ENCODE measurements at places on chromosomes 6 and 20.

DNA sequence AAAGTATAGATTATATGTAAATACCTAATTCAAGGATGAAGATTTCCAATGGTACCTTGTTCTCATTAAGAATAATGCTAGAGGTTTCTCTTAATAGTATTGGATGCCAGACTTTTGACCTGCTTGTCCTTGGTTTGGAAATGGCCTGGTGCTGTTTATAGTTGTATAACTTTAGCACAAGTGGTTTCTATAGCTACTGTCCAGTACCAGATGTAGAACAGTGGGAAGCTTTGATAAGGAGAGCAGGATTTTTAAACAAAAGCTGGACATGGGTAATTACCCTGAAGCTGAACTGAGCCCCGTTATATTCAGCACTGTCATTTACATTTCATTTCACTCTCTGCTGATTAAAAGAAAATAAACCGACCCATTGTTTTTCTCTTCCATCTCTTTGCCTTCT lies 43.7 kb downstream of the TRMT11 start:
- peak; percentile 6 for DNase-seq

DNA sequence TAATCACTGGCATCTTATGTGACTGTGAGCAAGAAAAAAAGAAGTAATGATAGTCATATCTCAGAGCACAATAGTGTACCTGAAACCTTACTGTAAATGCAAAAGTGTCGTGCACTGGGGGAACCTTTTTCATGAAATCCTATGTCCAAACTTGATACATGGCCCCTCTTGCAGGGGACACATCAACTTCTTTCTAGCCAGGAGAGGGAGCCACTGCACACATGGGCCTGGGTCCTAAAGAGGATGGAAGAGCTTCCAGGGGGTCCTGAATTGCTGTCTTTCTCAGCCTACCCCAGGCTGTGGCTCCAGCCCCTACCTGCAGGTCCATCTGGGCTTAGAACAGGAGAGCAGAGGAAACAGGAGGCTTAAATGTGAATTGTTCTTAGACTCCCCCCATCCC lies 165.7 kb downstream of the SOD2 start:
- DNase-seq: no peak

DNA sequence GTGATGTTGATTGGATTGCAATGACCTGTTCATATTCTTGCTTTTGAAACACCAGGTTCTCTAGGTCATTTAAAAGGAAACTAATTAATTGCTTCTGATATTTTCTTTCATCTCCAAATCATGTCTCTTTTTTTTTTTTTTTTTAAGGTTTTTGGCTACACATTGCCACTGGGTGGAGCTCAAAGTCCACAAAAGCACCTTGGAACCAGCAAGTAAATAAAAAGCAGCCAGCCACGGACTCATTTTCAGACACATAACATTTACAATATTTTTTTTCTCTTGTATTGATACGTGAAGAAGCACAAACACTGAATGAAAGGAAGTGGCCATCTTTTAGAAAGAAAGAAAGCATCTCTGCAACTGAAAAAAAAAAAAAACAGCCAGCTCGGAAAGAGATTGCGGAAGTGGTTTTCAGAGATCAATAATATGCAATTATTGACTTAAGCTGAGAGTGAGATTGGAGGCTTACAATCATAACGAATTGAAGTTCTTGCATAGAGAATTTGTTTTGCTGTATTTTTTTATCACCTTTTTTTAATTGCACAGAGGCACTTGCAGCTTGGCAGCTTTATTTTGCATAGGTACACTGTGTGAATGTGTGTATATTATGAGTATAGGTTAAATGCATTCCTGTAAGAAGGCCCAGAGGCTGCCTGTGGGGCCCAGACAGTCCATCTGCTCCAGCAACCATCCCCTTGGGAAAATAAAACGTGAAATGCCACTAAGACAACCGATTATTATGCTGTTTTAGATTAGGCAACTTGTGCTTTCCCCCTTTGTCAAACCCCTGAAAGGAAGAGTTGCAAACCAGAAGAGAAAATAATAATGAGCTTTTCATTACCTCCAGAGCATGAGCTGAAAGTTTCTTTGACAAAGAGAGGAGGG lies 28.2 kb downstream of the CGA start:
- peak; percentile 87 for DNase-seq

- no peak for DNase-seq
Observed at GRCh38 chr20:17872434-17872833, 96.2 kb downstream of the SNX5 start.

- no peak for DNase-seq
Observed at GRCh38 chr6:53330137-53330536, 18.6 kb downstream of the ELOVL5 start.

GRCh38 chr20:16661756-16662155 lies 68.1 kb upstream of the SNRPB2 start:
- no peak for DNase-seq

DNA sequence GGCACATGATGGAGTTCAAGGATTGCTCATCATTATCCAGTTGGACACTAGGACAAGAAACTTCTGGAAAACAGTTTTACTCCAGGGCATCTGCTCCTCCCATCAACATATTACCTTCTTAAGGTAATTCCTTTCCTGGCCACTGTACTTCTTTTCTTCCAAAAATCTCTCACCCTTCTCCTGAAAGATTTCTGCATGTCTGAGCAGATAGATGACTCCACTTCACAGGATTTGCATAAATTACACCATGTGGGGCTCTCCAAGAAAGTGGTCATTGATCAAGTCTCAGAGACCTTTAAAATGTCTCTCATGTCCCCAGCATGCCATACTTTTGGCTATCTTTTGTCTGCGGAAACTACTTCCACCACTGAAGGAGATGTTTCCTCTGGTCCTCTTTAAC lies 103.2 kb upstream of the TNFAIP3 start:
- DNase-seq: no peak

DNA sequence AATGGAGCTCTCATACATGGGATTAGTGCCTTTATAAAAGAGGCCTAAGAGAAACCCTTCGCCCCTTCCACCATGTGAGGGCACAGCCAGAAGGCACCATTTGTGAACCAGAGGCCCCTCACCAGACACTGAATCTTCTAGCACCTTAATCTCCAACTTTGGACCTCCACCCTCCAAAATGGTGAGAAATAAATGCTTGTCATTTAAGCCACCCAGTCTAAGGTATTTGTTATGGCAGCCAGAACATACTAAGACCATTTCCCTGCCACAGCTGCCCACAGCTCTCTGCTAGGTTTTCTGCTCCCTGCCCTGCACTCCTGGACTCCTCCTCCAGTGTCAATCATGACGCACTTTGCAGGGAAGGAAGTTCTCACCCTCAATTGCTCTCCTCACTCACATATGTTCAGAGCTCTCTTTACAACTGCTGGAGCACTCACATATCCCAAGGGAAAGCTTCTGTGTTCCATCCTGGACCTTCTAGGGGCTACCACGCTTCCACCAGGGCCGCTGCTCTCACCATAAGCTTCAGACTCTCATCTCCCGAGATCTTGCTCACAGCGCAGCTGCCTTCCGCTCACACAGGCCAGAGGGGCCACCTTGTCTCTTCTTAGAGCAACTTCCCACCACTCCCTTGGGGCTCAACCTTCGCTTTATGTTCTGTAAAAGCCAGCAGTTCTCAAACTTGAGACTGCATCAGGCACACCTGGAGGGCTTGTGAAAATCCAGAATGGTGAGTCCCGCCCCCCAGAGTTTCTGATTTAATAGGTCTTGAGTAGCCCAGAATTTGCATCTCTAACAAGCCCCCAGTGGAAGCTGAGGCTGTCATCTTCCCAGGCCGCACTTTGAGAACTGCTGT lies 1.6 kb upstream of the LY86 start:
- DNase-seq: no peak

DNA sequence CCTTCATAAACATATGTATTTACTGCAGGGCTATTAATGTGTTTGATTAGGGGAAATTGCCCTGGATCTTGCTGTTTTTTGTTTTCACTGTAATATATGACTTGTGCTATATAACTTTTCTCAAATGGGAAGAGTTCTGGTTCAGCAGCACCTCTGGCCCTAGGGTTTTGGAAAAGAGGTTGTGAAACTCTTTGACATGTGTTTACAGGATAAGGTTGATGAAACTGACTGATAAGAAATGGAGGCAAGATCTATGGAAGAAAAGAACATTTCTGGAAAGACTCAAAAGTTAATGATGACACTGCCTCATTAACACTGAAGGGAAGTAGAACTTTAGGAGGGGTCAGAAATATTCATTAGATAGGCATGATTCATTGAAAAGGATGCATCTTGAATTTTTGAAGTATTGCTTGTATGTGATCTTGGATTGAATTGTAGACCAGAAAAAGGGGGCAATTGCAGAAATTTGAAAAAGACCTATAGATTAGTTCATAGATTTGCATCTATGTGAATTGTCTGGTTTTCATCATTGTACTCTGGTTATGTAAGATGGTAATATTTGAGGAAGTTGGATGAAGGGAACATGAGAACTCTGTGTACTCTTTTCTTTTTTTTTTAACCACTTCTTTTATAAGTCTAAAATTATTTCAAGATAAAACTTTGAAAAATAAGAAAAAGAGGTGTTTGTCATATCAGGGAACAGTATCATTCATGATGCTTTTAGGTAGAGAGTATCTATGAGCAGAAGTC lies 54.0 kb downstream of the UTRN start:
- no peak for DNase-seq

GRCh38 chr6:125983246-125983945 lies 2.9 kb upstream of the TRMT11 start:
- DNase-seq: no peak

DNA sequence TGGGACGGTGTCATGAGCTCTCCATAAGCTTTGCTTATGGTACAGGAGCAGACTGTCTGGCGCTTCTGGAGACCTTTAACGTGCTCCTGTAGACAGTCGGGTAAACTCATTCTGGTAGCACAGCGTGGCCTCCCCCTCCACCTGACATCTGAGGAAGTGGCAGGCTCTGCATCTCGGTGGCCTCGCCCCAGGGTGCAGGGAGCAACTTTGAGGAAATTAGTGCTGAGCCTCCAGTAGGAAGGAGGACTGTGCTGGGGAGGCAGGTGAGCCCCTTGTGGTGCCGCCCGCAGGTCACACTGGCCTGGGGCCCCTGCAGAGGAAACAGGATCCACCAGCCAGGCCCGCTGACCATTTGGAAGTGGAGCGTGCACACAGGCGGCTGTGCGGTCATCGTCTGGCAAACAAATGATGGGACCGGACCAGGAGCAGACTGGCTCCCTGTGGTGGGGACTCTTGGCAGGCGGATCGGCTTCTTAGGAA lies 57.9 kb downstream of the SYNJ2 start:
- DNase-seq: no peak

DNA sequence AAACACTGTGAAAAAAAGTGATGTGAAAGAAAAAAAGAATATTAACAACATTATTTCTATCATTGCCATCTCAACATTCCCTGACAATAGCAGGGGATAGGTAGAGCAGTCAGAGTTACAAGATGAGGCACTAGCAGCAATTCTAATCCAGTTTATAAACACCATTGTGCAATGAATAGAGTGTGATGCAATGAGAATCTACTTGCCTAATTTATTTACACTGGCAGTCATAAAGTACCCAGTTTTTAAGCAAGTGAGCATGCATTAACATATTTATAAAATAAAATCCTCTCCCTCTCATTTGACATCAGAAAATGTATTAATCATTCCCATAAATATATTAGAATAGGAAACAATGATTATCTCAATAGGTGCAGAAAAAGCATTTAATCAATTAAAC lies 2.5 kb upstream of the MANEA start:
- peak; percentile 67 for DNase-seq

DNA sequence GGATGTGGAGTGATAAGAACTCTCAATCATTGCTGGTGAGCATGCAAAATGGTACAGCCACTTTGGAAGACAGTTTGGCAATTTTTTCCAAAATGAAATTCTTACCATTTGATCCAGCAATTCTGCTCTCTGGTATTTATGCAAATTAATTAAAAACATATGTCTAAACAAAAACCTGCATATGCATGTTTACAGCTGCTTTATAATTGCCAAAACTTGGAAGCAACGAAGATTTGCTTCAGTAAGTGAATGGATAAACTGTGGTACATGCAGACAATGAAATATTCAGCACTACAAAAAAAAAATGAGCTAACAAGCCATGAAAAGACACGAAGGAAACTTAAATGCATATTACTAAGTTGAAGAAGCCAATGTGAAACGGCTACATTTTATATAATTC lies 55.5 kb upstream of the SMLR1 start:
- no peak for DNase-seq

DNA sequence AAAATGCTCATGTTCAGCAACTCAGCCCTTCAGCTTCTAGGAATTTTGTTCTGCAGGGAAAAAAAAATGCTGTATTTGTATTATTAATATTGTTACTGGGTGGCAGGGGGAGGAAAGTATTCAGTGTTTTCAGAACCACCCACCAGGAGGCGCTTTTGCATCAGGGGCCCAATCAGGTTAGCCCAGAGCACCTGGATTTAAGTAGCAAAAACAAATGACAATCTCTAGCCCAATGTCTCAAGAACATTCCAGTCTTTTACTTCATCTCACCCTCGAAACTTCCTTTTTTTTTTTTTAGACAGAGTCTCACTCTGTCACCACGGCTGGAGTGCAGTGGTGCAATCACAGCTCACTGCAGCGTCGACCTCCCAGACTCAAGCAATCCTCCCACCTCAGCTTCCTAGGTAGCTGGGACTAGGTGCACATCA lies 635 bp upstream of the C20orf203 start:
- DNase-seq: peak; percentile 64

GRCh38 chr20:11483697-11484096 lies 434.0 kb upstream of the BTBD3 start:
- DNase-seq: no peak

- no peak for DNase-seq
Observed at GRCh38 chr20:5127859-5128424, 1.1 kb downstream of the CDS2 start.

DNA sequence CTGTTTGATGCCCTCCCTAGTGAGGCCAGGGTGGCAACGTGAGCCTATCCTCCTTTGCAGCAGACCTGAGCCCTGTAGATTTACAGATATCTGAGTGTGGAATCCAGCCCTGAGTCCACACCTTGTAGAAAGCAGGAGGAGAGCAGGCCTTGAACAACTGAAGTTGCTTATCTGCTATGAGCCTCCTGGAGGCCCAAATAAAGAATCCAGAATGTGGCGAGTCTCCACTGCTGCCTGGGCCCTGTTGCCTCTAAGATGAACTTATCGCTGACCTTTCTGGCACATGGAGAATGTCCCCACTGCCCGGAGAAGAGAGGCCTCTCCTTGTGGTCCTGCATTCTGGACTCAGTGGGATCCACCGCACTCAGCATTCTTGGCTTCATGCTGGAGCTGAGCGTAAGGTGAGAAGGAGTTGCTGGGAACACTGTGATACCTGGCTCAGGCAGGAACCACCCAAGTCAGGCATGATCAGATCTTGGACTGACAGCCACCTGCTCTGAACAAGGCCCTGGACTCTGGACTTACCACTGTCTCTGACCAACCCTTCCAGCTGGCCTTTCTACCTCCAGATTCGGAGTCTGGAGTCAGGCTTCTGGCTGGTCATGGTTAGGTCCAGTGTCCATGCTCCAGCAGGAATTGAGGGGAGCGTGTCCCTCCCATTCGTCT lies 5.8 kb upstream of the MANBAL start:
- no peak for DNase-seq
